ENCODE measurements at places on chromosomes 4 and X.
A peak's percentile ranks its signal among the peaks of the same experiment; 100 is the strongest.

DNA sequence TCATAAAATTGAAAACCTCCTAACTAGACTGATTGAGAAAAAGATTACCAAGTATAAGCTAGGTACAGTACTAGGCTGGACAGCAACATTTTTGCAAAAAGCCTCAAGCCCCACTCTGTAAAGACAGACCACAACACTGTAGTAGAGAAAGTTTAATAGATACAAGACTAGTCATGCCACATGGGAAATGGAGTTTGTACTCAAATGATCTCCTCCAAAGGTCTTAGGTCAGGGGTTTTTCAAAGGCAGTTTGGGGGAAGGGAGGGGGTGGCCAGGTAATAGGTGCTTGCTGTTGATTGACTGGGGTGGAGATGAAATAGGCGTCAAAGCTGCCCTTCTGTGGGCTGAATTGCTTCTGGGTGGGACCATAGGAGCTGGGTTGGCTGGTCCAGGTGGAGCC is 14.2 kb downstream of the CNGA1 start:
- DNase-seq = no peak

- peak; percentile 55 for DNase-seq
Measured at GRCh38 chr4:137819964-137820383, 287.7 kb upstream of the PCDH18 start.

GRCh38 chr4:150562250-150562649 is 19.7 kb upstream of the MAB21L2 start:
- DNase-seq = no peak

DNA sequence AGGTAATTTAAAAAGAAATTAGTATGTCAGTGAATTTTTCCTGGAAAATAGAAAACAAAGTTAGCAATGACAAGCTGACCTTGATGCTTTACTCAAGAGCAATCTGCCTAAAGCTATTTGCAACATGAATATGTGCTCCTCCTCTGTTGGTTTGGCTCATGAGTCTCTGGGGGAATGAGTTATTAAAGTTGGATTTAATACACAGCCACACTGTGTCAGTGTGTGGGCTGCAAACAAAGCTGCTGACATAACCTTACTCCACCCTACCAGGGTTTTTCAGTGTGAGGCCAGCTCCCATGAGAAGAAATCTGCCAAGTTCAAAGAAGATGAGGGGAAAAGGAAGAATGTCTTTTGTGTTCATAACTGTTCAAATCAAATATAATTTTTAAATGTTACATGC is 280.5 kb downstream of the TLL1 start:
- no peak for DNase-seq

DNA sequence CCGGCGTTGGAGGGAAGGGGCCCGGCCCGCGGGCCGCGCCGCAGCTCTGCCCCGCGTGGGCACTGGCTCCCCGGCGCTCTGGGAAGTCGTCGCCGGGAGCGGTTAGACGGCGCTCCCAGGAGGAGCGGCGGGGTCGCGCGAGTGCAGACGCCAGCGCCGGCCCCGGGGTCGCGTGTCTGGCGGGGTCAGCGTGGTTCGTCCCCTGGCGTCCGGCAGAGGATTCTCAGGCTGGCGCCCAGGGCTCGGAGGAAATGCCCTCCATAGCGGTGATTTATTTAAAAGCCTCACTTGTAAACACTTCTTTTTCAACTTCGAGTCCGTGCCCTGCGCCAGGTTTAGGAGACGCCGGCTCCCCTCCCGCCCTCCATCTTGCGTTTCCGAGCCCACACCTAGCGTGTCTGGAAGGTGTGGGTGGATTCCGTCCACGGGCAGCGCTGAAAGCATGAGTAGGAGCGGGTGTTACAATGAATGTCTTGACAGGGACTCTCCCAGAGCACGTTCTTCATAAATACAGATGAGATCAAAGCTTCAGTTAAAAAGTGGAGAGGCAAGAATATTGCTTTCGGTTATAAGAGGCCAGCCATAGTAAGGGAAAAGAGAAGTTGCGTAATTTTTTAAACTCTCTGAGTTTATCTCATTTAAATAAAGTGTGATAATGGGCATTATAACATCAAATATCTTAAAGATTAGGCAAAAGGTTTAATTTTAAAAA is 692 bp downstream of the FAM241A start:
- peak; percentile 44 for DNase-seq

DNA sequence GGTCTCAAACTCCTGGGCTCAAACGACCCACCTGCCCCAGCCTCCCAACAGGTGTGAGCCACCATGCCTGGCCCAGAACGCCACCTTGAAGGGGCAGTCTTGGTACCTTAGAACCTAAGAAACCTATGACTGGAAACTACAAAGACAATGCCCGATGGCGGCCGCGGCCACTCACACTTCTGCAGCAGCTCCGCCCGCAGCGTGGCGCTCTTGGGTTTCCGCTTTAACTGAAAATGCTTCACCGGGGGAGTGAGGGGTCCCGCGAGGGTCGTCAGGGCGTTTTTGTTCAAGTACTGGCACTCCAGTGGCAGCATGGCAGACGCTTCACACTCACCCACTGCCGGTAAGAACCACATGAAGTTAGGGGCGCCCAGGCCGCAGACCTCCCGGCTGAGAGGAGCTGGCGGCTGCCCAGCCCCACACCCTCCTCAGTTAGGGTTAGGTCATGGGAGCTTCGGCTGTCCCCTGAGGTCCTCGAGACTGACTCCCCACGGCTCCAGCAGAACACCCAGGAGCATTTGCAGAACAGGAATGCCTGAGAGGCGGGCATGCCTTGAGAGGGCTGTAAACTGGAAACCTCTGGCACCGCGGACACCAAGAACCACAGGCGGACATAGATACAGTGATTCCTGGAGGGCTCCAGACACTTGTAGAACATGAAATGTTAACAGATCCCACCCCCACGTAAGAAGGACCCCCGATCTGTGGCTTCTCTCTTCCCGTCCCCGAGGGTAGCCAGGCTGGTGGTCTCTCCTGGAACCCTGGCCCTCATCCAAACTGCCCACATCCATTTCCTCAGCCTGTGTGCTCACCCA is 19.0 kb downstream of the NELFA start:
- no peak for DNase-seq

DNA sequence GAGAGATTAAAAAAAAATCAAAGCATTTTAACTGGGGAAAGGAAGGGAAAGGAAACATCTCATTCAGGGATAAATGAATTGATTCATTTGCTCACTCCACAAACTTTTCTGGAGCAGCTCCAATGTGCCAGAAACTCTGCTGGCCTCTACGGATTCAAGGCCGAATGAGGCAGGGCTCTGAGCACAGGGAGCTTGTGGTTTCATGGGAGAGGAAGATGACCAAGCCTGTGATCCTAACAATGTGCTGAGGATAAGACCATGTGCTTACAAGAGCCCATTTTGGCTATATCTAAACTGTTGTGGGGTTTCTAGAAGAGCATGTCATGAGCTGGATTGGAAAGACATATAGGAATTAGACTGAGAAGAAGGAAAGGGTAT is 137.5 kb downstream of the ZNF674 start:
- no peak for DNase-seq

DNA sequence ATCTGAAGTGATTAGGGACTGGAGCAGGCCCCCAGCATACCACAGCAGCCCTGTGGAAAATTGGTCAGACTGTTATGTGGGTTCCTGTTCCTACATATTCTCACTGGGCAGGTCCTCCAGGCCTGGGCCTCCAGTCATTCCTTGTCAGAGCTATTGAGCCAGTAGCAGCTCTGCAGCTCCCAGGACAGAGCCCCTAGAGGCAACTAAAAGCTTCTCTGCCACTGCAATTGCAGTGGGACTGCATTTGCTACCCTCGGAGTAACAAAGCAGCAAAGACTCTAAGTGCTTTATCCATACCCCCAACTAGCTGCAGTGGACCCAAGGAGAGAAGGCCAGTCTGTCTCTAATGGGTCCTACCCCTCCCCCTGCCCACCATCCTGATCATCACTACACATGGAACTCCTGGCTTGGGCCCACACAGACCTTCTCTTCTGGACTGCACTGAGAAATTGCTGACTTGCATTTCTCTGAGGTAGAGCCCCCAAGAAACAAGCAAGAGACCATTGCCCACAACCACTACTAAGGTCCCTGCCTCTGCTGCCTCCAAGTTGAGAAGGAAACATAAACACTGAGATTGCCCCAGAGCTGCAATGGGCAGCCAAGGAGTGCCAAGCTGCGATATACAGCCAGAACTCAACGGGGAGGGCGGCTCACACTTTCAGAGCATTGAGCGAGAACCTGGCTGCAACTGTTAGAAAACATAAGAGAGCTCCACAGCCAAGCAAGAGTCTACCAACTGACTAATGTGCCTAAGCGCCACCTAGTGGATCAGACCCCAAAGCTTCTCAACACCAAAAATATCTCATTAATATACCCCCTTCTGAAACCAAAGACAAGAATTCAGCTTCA is 738.7 kb upstream of the NDST4 start:
- DNase-seq = peak; percentile 49

GRCh38 chrX:331151-331824 is 12.7 kb upstream of the GTPBP6 start:
- DNase-seq = no peak

- no peak for DNase-seq
Measured at GRCh38 chrX:17161991-17162390, 213.0 kb upstream of the NHS start.

DNA sequence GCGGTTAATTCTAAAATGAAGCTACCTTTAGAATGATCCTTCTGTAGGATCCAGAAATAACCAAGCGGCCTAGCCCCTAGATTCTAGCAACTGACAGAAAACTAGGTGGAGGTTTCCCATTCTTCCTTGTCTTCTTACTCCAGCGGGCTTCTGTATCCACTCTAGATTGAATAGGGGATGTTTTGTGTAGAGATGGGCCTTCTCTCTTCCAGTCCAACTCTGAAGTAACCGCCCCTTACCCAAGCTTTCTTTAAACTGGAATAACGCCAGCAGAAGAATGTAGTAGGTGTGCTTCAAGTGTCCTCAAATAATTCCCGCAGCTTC is 386 bp upstream of the TMEM184C start:
- no peak for DNase-seq

DNA sequence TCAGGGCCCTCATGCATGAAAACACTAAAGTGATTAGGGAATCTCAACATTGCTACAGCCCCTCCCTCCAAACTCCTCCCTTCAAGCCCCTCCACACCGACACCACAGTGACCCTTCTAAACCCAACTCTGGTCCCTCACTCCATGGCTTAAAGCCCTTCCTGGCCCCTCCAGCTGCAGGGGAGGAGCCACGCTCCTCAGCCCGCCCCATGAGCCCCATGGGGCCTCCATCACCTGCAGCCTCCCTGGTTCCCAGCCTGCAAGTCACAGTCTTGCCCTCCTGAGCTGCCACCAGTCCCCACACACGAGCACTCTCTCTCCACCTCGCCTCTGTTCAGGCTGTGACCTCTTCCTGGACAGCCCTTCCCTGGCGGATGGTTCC is 31.2 kb downstream of the PPP2R2C start:
- DNase-seq = no peak

- no peak for DNase-seq
Measured at GRCh38 chr4:28232376-28232775, 1371.7 kb downstream of the STIM2 start.

GRCh38 chrX:153554519-153555167 is 37.2 kb downstream of the ATP2B3 start:
- peak; percentile 25 for DNase-seq

- peak; percentile 65 for DNase-seq
Measured at GRCh38 chrX:103629318-103630170, 769 bp downstream of the TCEAL1 start.

GRCh38 chr4:110055158-110055768 is 142.6 kb downstream of the EGF start:
- peak; percentile 48 for DNase-seq

DNA sequence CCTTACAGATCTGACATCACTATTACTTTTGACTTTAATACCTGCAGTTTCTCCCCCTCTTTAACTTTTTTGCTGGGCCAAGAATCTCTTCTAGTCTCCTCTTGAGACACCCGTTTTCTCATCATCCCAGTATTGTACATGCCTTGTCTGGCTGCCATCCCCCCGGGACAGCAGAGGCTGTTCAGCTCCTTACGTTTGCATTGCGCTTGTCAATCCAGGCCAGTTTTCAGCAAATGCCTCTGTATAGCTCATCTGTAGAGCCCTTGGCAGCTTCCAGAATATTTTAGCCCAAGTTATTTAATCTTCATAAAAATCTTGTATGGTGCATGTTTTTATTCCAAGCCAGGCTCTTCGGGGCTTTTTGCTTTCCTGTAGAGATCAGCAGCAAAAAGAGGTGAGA is 22.3 kb upstream of the HOPX start:
- no peak for DNase-seq

DNA sequence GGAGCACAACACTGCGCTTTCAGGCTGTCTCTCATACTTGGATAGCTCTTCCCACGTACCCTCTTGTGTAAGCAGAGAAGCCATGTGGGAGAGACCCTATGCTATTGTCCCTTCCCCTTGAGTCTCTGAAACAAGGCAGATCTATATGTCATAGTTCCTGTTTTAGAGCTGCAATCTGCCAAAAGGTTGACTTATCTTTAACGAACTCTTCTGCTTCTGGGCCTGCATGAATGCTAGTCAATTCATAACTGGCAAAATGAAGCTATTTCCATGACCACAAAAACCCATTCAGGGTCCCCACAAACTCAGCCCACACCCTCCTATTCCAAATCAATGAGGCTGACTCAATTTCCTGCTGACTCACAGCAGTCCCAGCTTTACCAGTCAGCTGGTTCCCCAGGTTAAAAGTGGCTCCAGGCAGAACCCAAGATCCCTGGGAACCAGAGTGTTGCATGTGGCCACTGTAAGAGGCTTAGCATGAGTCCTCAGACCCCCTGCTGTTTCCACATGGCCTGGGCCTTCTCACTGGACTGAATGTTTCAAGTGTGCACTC is 25.3 kb upstream of the SOD3 start:
- DNase-seq = peak; percentile 55

Data from ACHN (cell line).